ENCODE measurements at places on chromosomes 16 and 17.

GRCh38 chr16:30350134-30350871 lies 4.8 kb downstream of the CD2BP2 start:
- no peak for DNase-seq

DNA sequence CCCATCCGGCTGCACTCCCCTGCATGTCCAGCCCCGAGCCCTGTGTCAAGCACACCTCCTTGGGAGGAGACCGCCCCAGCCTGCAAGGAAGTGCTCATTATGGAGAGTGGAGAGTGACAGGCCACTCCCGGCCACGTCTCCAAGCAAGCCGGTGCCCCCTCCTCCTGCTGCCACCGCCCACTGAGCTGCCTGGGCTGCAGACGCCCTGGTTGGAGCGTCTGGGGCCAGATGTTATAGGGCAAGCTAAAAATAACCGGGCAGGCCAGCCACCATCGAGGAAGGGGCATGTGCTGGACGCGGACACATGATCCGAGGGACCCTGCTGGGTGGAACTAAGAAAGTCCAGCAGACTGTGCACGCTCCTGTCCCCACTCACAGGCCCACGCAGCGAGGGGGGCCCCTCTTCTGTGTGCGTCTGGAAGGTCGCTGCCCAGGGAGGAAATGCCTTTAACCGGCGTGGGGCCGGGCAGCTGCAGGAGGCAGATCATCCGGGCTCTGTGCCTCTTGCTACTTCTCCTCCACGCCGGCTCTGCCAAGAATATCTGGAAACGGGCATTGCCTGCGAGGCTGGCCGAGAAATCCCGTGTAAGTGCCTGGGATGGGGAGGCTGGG lies at the start of gene WFDC1:
TSS of gene WFDC1 (plus strand) at position 348 of the 612 bp plus-strand sequence. CDS start at position 442, 94 bp downstream.
- DNase-seq: no peak

GRCh38 chr16:78641433-78641832 lies 542.0 kb downstream of the WWOX start:
- DNase-seq: no peak

DNA sequence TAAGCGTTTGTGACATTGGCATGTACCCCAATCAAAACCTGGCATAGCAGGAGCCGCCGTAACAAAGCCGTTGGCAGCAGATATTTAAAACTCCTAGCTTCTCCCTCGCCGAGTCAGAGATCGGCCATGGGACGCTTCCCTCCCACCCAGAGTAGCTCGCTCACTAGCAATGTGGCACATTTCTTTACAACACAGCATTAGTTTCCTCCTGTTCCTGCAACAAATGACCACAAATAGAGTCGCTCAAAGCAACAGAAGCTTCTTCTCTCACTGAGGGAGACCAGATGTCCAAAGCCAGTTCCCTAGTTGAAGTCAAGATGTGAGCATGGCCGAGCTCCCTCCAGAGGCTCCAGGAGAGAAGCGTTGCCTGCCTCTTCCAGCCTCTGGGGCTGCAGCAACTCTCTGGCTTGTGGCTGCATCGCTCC lies 106.7 kb downstream of the RBFOX3 start:
- DNase-seq: no peak

- DNase-seq: no peak
Measured at GRCh38 chr17:61000911-61001310, 323.3 kb downstream of the BCAS3 start.

- DNase-seq: no peak
Measured at GRCh38 chr17:28926366-28926765, 23.5 kb upstream of the DHRS13 start.

DNA sequence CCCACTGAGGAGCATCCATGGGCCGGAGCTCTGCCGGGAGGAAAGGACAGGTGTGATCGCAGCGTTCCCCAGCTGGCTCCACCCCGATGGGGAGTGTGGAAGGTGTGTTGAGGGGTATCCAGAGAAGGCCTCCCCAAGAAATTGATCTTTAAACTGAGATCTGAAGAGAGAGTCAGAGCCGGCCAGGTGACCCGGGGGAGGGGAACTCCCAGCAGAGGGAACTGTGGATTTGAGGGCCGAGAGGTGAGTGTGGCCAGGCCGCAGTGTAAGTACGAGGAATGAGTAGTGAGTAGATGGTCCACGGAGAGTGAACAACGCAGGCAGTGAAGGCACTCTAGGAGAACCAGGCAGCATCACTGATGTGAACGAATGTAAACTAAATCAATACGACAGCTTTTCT lies 80.2 kb downstream of the RPTOR start:
- DNase-seq: no peak

DNA sequence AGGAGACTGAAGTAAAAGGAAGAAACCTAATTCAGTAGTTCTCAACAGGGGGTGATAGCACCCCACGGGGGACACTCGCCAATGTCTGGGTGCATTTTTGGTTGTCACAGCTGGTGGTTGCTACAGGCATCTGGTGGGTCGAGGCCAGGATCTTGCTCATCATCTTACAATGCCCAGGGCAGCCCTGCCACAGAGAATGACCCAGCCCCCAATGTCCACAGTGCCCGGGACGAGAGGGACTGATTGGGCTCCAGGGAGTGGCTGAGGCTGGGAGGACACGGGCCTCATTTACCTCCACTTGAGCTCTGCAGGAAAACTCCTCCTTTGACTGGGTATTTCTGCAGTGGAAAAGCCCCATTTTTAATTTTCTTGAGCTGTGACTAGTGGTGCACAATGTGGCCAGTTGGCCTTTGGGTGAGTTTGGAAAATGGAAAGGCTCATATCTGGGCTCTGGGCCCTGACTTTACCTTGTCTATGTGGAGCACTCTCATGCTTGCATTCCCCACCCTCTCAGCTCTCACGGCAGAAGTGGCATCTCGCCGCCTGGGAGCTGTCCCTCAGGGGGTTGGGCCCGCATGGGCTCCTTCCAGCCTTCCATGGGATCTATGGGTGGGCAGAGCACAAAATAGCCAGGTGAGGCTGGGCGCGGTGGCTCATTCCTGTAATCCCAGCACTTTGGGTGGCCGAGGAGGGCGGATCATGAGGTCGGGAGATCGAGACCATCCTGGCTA lies 37.7 kb upstream of the IRF8 start:
- no peak for DNase-seq

- DNase-seq: no peak
Measured at GRCh38 chr17:80957461-80957941, 34.1 kb upstream of the CHMP6 start.

DNA sequence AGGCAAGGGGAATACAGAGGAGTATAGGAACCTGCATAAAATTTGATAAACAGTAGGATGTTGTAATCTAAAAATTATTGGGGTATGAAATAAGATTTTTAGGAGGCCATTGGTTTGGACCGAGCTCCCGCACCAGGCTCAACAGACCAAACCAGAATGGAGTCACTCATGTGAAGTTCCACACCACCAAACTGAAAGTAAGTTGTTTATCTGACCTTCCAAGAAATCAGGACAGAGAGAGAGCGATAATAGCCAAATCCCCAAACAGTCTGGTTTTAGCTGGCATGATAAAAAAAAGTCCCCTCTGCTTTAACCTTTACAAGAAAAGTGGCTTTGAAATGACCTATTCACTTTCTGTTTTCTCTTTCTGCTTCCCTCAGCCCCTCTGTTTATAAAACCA lies 45.7 kb upstream of the SIAH1 start:
- no peak for DNase-seq

DNA sequence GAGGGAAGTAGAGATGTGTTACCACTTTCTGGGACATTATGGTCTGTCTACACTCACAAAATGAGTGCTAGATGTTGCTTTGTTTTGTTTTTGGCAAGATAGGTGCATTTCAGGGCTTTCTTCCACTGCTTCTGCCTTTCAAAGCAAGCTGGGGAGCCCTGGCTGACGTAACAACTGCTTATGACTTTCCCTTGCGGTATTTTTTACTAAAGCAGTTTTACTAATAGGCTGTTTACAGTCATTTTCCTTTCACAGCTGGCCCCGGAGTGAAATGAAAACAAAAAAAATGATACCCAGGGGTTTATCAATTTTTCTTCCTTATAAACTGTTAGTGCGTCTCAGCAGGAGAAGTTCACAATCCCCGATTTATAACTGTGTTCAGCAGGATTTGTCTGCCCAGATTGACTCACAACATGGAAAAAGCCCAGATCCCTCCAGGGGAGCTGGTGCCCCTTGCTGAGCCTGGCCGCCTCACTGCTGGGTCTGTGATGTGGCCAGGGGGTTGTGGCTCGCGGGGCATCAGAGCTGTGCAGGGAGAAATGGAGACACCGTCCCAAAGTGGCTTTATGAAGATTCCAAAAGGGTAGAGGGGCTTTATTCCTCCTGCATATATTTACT lies 184.4 kb upstream of the HS3ST3A1 start:
- DNase-seq: no peak

DNA sequence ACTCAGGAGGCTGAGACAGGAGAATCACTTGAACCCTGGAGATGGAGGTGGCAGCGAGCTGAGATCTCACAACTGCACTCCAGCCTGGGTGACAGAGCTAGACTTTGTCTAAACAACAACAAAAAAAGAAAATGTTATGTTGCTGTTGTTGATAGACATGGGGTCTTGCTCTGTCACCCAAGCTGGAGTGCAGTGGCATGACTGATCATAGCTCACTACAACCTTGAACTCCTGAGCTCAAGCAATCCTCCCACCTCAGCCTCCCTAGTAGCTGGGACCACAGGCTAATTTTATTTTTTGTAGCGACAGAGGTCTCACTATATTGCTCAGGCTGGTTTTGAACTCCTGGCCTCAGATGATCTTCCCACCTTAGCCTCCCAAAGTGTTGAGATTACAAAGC lies 20.0 kb downstream of the FBXO47 start:
- no peak for DNase-seq

DNA sequence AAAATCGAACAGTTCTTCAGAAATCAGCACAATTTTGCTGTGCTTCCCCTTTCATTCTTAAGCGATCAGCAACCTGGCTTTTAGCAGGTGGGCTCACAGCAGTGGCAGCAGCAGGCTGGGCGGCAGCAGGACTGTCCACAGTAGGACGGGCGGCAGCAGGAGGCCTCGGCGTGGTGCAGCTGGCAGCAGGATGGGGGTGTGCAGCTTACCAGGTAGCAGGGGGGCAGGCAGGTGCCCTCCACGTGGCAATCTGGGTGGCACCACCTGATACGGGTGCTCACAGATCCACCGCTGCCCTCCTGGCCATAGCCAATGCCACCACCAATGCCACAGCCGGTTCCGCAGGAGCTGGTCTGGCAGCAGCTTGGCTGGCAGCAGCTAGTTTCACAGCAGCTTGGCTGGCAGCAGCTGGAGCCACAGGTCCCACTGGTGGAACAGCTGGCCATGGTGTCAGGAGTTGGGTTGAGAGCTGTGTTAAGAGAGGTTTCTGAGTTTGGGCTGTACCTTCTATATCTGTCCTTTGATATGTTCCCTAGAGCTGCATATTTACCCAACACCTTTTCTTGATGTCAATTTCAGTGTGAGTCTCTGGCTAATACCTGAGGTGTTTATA lies at the start of gene KRTAP1-4:
TSS of gene KRTAP1-4 (minus strand) at position 563 of the 613 bp plus-strand sequence. CDS start at position 446, 117 bp downstream.
- no peak for DNase-seq

GRCh38 chr16:67868290-67868689 lies 4.6 kb upstream of the EDC4 start:
- no peak for DNase-seq

DNA sequence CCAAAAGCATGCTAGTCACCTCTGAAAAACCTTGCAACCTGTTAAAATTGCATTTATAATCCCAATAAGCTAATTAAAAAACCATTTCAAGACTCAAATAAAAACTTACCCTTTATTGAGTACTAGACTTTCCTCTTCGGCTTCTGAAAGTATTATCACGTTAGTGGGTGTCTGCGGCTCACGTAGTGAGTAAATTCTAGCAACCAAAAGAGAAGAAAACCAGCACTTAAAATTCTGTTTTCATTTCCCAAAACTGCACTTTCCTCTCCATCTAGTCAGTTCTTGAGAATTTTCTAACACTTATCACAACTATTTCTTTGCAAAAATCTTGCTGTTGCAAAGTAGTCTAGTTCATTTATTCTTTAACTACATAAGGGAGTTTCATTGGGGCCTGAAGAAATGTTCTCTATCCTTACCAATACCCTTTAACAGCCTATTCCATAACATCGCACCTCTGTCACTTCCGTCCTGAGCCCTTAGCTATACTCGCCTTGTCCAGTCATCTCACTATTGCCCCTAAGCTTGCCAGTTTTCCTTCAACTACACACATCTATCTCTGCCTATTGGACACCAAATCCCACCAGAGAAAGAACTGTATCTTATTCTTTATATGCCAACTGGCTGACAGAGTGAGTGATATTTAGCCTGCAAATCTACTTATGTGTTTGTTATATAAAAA lies 8.7 kb downstream of the NUP88 start:
- no peak for DNase-seq

DNA sequence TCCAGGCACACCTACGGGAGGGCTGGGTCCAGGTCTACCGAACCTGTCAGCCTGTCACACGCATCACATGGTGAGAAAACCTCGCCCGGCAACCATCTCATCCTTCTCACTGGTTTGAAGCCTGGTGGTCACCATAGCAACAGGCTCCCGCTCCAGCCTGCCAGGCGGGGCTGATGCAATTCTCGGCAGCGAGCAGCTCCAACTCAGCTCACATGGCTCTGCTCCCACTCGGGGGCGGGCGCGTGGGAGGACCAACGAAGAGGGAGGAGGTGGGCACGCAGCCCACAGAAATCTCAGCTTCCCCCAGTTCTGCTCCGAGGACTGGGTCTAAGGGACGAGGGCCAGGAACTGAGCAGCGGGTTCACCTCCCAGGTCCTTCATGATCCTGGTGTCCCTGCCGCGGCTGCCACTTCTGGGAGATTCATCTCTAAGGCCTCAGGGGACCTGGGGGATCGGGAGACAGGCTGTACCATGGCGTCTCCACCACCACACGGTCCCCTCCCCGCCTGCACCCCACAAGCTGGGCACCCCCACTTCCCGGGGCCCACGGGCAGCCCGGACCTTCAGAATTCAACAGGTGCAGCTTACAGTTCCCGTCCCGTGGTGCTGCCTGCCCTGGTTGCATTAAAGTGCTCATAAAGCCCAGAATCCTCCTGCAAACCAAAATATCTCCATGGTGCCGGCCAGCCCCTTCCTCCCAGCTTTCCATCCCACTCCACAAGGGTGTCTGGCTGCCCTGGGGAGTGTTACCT lies 25.8 kb downstream of the ABR start:
- DNase-seq: no peak

DNA sequence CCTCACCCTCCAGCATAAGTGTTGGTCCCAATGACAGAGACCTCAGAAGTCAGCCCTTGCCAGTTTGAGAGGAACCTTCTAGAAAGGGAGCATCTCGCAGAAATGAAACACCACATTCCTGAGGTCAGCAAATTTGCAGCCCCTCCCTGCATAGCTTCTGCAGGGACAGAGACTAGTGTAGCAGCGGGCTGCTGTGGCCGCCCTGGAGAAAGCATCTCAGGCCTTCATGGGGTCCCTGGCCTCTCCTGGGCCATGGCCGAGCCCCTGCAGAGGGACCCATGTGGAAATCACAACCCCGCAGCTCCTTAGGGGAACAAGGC lies 11.4 kb downstream of the HS3ST6 start:
- DNase-seq: no peak

DNA sequence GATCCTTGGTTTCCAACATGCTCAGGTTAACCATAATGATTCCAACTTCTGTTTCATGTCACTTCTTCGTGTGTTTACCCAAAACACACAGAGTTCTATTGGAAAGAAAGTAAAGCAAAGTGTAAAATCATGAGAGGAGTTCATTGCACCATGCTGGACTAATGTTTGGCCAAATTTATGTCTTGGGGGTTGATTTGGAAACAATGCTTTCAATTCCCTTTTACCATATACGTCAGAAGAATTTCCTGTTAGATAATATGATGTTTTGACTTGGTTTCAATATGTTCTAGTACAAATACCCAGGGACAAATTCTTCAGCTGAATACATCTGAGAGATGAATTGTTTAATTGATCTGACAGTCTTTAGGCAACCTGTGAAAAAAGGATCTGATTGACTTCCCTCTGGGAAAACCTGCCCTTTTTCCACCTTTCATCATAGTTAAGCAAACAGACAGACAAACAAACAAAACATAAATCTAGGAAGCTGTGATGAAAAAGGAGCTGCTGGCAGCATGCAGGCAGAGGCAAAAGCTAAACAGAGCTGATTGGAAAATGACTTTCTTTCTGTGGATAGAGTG lies 26.0 kb upstream of the MPHOSPH6 start:
- DNase-seq: no peak

Measured in activated naive CD8-positive, alpha-beta T cell treated with anti-CD3 and anti-CD28 coated beads, Interleukin-2, amount 50 U/mL, for 16 hours (primary cell).